Effector CD4-positive, alpha-beta T cell (primary cell): ENCODE measurements at places on chromosomes 16 and 17.

- no peak for DNase-seq
Measured at GRCh38 chr17:81108220-81108619, 57.1 kb upstream of the PVALEF start.

DNA sequence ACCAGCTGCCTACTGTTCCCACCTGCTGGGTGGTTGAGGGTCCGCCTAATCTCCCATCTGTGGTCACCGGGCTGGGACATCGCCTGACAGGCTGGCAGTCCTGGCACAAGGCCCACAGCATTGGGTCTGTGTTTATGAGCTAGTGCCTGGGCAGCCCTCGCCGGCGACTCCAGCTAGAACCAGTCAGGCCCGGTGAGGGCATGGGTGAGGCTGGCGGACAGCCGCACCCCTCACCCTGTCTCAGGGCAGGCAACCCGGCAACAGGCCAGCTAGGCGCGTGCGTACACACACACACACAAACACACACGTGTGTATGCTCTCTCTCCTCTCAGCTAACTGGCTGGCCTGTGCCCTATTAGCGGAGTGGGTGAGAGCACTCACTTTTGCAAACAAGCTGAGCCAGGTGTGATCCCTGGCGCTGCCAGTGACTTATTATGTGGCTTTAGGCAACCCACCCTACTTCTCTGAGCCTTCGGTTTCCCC is 10.4 kb downstream of the HSD11B2 start:
- no peak for DNase-seq

- DNase-seq: peak; percentile 12
Measured at GRCh38 chr17:55348749-55349354, 72.8 kb downstream of the MMD start.

DNA sequence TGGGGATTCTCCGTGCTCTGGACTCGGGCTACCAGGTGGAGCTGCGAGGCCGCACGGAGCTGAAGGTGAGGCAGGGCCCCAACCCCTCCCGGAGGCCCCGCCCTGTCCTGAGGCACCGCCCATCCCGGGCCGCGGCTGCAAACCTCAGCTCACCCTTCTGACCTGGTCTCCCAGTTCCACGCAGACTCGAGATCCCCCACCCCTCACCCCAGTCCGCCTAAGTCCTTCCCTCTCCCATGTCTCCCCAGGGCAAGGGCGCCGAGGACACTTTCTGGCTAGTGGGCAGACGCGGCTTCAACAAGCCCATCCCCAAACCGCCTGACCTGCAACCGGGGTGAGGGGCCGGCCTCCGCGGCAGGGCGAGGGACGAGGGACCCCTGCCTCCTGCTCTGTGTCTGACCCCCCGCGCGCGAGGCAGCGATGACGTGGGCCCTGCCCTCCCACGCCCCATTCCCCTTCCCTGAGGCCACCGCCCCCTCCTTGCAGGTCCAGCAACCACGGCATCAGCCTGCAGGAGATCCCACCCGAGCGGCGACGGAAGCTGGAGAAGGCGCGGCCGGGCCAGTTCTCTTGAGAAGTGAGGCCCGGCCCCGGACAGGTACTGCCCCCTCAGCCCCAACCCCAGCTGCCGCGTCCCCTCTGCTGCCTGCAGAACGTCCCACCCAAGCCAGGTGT is 13.7 kb downstream of the GUCY2D start:
- DNase-seq: no peak

DNA sequence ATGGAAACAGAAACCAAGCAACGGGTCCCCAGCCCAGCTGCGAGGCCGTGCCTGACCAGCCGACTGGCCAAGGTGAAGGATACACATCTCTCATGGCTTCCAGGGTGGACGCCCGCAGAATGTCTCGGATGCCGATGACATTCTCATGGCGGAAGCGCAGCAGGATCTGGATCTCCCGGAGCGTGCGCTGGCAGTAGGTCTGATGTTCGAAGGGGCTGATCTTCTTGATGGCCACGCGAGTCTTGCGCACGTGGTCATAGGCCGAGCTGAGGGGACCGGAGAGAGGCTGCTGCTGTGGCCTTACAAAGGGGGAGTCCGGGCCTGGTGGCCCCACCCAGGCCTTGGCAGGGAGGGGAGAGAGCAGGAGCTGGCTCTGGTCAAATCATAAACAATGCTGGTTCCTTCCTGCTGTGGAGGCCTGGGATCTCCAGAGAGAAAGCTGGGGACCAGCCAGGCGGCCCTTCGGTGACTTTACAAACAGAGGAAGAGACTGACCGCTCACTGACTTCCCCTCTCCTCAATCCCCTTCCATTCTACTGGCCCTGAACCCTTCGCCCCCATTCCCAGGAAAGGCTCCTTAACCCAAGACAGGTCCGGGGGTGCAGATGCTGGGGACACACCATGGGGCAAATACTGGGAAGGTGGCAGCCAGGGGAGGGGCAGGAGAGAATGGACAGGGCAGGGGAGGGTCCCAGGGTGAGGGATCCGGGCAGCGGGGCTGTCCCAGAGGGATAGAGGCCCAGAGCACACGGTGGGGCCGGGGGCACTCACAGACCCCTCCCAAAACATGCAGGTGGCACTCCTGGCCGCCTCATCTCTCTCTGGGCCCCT is 1.1 kb downstream of the MAPK3 start:
- no peak for DNase-seq

DNA sequence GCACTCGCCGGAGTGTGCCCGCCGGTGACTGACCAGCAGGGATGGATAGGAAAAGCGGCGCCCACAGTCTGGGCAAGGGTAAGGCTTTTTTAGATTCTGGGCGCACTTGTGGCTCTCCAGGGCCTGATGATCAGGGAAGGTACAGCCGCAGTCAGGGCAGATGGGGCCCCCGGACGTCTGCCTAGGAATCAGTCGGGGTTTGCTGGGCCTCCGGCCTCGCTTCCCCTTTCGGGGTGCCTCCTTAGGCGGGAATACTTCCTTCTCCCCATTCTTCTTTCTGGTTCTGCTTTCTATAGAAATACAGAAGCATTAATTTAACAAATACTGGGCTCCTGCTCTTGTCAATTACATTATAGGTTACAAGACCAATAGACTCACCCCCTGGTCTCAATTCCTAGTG is 5.0 kb downstream of the ZNF689 start:
- DNase-seq: no peak

GRCh38 chr17:4108397-4108796 is 34.4 kb downstream of the ZZEF1 start:
- DNase-seq: no peak

GRCh38 chr16:78990309-78990701 is 610.2 kb downstream of the MAF start:
- no peak for DNase-seq

DNA sequence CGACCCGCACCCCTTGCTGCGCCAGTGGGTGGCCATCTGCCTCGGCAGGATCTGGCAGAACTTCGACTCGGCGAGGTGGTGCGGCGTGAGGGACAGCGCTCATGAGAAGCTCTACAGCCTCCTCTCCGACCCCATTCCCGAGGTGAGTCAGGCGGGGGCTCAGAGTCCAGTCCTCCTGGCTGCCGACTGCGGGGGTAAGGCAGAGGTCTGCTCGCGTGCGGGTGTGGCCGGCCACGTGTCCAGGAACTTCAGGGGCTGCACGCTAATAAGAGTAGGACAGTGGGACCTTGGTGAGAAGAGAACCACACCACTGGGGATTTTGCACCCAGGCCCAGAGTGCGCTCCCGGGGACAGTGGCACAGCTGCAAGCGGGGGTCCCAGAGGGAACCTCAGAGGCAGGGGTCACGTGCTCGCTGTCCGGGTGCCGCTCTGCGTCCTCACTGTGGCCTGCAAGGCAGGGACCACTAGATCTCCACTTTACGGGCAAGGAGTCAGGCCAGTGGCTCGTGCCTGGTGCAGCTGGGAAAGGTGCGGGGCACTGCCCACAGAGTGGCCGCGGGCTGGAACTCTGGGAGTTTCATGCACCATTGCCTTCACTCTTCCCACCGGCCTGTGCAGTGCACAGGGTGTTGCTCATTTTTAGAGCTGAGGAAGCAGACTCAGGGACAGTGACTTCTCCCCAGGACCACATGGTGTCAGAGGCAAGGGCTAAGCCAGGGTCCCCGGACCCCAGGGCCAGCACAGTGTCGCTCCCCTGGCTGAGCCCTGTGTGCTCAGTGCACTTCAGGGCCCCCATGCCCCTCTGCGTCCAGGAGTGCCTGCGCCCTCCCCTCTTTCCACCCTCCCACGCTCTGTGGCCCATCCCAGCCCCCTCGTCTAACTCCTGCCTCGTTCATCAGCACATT is 107.6 kb upstream of the CHMP6 start:
- no peak for DNase-seq
